ENCODE measurements at places on chromosomes 2 and 18. TPM values are rescaled to one million over a fixed set of nuclear protein-coding genes. Genes with fewer than 3 reads are reported as not detected.

DNA sequence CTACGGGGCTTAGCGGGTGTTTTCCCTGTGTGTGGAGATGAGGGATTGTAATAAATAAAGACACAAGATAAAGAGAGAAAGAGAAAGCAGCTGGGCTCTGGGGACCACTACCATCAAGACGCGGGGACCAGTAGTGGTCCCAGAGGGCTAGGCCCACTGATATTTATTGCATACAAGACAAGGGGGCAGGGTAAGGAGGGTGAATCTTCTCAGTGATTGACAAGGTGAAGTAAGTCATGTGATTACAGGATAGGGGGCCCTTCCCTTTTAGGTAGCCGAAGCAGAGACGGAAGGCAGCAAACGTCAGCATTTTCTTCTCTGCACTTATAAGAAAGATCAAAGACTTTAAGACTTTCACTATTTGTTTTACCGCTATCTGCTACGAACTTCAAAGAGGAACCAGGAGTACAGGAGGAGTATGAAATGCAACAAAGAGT is 4.5 kb upstream of the GAL3ST2 start:
- H3K4me1 ChIP-seq: peaks cover 12% of the 10 kb centered on the region
- no peak for DNase-seq
- H3K27ac ChIP-seq: no peak overlapping the region
- peaks cover 8% of the 10 kb centered on the region for H3K27me3 ChIP-seq
- H3K4me3 ChIP-seq: no peak overlapping the region

- H3K27me3 ChIP-seq: no peaks in the 10 kb centered on the region
- DNase-seq: no peak
- no peaks in the 10 kb centered on the region for H3K4me1 ChIP-seq
- no peak overlapping the region for H3K27ac ChIP-seq
Measured at GRCh38 chr2:138724327-138724726, 55.9 kb downstream of the NXPH2 start.

DNA sequence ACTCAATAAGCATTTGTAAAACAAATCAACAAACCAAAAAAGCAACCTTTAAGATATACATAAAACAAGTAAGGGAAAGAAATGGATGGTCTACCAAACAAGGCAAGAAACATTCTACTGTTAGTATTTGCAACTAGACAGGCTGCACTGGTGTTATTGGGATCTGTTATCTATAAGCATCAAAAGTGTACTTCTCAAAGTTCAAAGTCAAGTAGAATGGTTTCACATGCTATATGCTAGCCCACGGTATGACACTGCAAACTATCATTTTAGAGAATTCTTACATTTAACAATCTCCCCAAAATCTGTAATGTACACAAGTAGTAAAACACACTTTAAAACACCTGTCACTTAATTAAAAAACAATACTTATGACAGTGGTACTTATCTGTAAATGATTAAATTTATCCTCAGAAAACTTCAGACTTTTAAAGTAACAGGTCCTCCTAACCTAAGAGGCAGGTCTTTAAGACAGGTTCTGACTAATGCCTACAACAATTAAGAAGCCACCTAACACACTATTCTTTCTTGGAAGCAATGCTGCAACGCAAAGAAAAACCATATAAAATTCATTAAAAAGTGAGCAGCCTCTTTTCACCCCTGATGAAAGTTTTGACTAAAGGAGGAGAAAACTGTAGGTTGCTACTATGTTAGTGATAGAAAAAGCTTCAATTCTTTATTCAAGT is 34.8 kb downstream of the SMAD2 start:
- H3K27ac ChIP-seq: no peak overlapping the region
- H3K4me3 ChIP-seq: no peak overlapping the region
- no peaks in the 10 kb centered on the region for H3K27me3 ChIP-seq
- peaks cover 10% of the 10 kb centered on the region for H3K4me1 ChIP-seq
- peaks cover 6% of the 10 kb centered on the region for H3K36me3 ChIP-seq
- no peak for DNase-seq

- no peaks in the 10 kb centered on the region for H3K36me3 ChIP-seq
- no peak overlapping the region for H3K4me3 ChIP-seq
- H3K27me3 ChIP-seq: no peaks in the 10 kb centered on the region
- no peak overlapping the region for H3K27ac ChIP-seq
Measured at GRCh38 chr2:38440655-38441054, 63.6 kb upstream of the ATL2 start.

DNA sequence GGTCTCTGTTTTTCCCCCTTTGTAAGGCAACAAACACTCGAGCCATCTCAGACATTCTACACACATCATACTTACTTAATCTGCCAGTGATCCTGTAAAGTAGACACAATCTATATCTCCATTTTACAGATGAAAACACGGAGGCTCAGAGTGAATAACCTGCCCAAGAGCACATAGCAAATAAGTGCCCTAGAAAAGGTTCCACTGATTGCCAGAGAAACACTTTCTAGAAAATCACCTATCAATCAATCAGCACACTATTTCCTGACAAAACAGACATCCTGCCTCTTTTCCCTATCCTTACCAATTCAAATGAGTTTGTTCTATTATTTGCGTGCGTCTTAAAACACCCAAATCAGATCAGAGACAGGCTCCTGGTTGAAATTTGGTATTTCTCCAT is 23.9 kb downstream of the SLC66A3 start:
- H3K4me1 ChIP-seq: no peaks in the 10 kb centered on the region
- no peak overlapping the region for H3K4me3 ChIP-seq
- H3K27me3 ChIP-seq: no peaks in the 10 kb centered on the region
- H3K27ac ChIP-seq: no peak overlapping the region

GRCh38 chr2:233021771-233022170 is 8.7 kb upstream of the NGEF start:
- no peak for DNase-seq
- no peaks in the 10 kb centered on the region for H3K36me3 ChIP-seq
- H3K27ac ChIP-seq: no peak overlapping the region
- no peaks in the 10 kb centered on the region for H3K4me1 ChIP-seq

DNA sequence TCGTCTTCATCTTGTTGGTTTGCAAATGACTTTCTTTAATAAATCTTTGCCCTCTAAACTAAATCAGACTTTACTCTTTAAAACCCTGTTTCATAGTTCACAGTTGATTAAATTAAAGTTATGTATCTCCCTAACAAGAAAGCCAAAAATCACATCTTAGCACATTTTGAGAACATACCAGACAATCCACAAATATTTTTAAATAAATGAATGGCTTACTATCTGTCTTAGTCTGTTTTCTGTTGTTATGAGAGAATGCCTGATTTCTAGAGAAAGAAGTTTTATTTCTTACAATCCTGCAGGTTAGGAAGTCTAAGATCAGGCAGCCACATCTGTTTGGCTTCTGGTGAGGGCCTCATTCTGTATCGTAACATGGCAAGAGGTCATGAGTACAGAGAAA is 1090.2 kb upstream of the PIK3C3 start:
- H3K27ac ChIP-seq: no peak overlapping the region
- no peak for DNase-seq
- no peaks in the 10 kb centered on the region for H3K27me3 ChIP-seq
- H3K4me1 ChIP-seq: no peaks in the 10 kb centered on the region

DNA sequence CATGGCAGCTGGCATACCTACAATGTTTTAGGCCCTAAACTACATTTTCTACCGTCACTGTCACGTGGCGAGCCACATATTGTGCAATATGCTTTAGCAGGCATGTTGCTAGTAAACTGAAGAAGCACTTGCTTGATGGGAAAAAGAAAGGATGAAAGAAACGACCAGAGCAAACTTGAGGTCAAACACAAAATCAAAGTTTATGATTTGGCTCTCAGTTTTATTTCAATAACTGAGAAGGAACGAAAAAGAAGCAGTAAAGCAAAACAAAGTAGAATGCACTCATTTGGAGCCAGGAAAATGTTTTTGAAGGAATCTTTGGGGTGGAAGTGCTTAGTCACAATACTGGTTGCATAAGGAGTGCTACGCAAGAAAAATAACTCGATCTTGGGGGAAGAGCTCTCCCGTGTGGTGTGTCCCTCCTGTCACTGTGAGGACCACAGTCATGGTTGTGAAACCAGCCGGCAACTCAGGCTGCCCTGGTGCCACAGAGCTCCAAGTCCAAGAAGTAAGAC is 349.8 kb downstream of the RBM43 start:
- no peaks in the 10 kb centered on the region for H3K36me3 ChIP-seq
- no peak overlapping the region for H3K4me3 ChIP-seq

GRCh38 chr18:36298126-36298741 is 721 bp downstream of the FHOD3 start:
- H3K27ac ChIP-seq: no peak overlapping the region
- H3K36me3 ChIP-seq: no peaks in the 10 kb centered on the region
- peak overlapping the region; percentile 54 for H3K4me3 ChIP-seq
- H3K27me3 ChIP-seq: peaks cover 52% of the 10 kb centered on the region

- H3K36me3 ChIP-seq: no peaks in the 10 kb centered on the region
- no peaks in the 10 kb centered on the region for H3K27me3 ChIP-seq
- H3K4me3 ChIP-seq: no peak overlapping the region
- H3K4me1 ChIP-seq: no peaks in the 10 kb centered on the region
- no peak overlapping the region for H3K27ac ChIP-seq
Measured at GRCh38 chr2:198901894-198902293, 555.8 kb downstream of the SATB2 start.

DNA sequence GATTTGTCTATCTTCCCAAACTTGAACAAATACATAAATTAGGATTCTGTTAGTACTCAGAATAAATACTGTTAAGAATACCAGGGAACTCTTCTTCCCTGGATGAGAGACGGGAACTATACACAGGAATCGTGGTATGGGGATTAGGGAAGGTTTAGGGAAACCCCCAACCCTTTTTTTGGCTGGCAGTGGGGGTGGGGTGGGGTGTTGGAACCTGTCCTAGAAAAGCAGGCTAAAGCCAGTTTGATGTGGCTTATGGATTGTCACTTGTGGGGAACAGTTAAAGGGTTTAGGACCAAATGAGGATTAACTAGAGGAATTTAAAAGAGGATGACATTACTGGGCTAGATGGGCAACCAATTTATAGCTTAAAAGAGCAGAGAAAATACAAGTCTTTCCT is 1.8 kb downstream of the SLC4A10 start:
- H3K4me1 ChIP-seq: no peaks in the 10 kb centered on the region
- no peak for DNase-seq
- no peak overlapping the region for H3K4me3 ChIP-seq

GRCh38 chr2:199409759-199410529 is 47.8 kb downstream of the SATB2 start:
- H3K4me1 ChIP-seq: no peaks in the 10 kb centered on the region
- no peak overlapping the region for H3K27ac ChIP-seq
- H3K27me3 ChIP-seq: no peaks in the 10 kb centered on the region
- no peak for DNase-seq
- H3K4me3 ChIP-seq: no peak overlapping the region

DNA sequence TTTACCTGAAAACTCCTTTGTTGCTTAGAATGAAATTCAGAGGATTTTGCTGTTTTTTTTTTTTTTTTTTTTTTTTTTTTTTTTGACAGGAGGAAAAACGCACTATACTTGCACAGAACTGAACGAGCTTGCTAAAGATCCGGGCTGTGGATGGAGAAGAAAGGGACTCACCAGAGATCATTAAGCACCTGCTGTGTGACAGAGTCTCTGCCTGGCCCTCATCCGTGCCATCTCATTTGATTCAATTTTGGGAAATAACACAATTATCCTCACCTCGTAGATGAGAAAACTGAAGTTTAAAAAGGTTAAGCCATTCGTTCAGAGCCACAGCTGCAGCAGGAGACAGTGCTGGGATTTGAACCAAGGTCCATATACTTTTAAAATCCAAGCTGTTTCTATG is 775.4 kb upstream of the ID2 start:
- H3K4me1 ChIP-seq: no peaks in the 10 kb centered on the region
- no peaks in the 10 kb centered on the region for H3K36me3 ChIP-seq
- no peaks in the 10 kb centered on the region for H3K27me3 ChIP-seq
- DNase-seq: no peak
- H3K27ac ChIP-seq: no peak overlapping the region

DNA sequence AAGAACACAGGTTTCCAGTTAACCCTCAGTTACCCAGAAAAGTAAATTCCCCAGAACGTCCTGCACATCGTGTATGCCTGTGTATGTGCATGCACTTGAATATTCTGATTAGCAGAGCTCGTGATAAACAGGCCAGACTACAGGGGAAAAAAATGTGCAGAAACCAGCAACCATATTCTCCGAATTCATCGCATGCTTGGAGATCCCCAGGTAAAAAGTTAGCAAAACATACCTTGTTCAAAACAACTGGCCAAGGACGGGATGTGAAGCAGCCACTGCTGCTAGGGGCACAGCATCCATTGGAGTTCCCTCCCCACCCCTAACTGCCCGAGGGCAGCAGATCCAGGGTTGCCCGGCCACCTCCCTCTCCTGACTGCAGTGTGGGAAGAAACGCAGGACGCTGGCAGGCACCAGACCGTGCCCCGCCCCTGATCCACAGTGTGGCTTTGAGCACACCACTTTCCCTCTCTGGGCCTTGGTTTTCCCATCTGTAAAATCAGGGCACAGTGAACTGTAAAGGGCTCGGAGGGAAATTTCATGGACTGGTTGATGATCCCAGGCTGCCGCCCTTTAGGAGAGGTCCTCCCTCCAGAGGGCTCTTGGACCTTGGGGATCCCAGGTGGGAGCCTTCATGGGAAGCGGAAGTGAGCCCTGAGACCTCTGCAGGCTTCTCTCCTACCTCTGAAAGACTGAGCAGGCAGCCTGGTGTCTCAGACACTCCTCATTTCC is 11.9 kb upstream of the ARID5A start:
- H3K27ac ChIP-seq: no peak overlapping the region
- peaks cover 28% of the 10 kb centered on the region for H3K4me1 ChIP-seq
- H3K27me3 ChIP-seq: no peaks in the 10 kb centered on the region
- no peak overlapping the region for H3K4me3 ChIP-seq

GRCh38 chr2:37322368-37322767 is 2.3 kb downstream of the PRKD3 start:
- no peaks in the 10 kb centered on the region for H3K36me3 ChIP-seq
- no peaks in the 10 kb centered on the region for H3K27me3 ChIP-seq
- H3K27ac ChIP-seq: no peak overlapping the region
- H3K4me3 ChIP-seq: peak overlapping the region; percentile 74

- H3K4me1 ChIP-seq: no peaks in the 10 kb centered on the region
- no peaks in the 10 kb centered on the region for H3K36me3 ChIP-seq
- peaks cover 7% of the 10 kb centered on the region for H3K27me3 ChIP-seq
- peak; percentile 42 for DNase-seq
Measured at GRCh38 chr2:97726261-97727064, 13.1 kb downstream of the ZAP70 start.

GRCh38 chr2:195663007-195663406 is 6.0 kb downstream of the SLC39A10 start:
- no peak for DNase-seq
- H3K4me1 ChIP-seq: peaks cover 40% of the 10 kb centered on the region
- H3K27ac ChIP-seq: no peak overlapping the region
- no peaks in the 10 kb centered on the region for H3K36me3 ChIP-seq

GRCh38 chr2:108858894-108859293 is 72.3 kb downstream of the CCDC138 start:
- no peak overlapping the region for H3K27ac ChIP-seq
- H3K4me1 ChIP-seq: no peaks in the 10 kb centered on the region
- no peak overlapping the region for H3K4me3 ChIP-seq
- no peak for DNase-seq
- no peaks in the 10 kb centered on the region for H3K36me3 ChIP-seq

The ATG4B gene
- 72.0 TPM for total RNA-seq

The MLPH gene
- total RNA-seq: 423 TPM

The CDCA7 gene
- total RNA-seq: 4.1 TPM

The CD8A gene
- 7.4 TPM for total RNA-seq

The ZNF396 gene
- total RNA-seq: 3.1 TPM

The DSG1 gene
- total RNA-seq: not detected

Data from upper lobe of right lung (tissue), 1 donor.